Stomach (tissue), 19 donors: ENCODE measurements at places on chromosomes 16 and 17.

DNA sequence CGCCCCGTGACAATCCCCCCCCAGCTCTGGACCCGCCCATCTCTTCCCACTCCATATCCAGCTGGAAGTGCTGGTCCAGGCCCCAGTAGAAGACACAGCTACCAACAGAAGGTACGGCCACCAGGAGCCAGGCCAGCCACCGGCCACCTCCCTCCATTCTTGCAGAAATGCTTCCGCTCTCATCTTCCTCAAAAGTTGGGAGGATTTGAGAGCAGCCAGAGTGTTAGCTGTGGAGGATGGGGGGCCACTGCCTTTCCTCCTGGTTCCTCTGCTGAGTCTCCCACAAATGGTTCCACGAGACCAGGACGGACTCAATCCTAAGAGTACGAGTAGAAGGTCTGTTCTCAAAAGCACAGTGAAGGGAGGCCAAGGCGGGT is 78.3 kb downstream of the GAS7 start:
- DNase-seq: no peak

GRCh38 chr17:7329997-7330637 is 982 bp upstream of the NEURL4 start:
- peak; percentile 73 for DNase-seq

GRCh38 chr16:1390239-1390779 is 24.2 kb downstream of the UNKL start:
- DNase-seq: no peak

GRCh38 chr16:4321286-4322120 is 5.6 kb downstream of the GLIS2 start:
- peak; percentile 13 for DNase-seq

DNA sequence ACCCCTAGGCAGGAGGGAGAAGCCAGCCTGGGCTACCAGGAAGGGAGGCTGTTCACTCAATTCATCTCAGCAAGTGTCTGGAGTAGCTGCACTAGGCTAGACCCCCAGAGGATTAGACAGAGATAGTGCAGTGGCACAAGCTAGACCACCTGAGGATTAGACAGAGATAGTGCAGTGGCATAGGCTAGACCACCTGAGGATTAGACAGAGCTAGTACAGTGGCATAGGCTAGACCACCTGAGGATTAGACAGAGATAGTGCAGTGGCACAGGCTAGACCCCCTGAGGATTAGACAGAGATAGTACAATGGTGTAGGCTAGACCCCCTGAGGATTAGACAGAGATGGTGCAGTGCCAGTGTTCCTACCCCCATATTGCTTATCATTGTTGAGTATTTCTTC is 74.1 kb upstream of the SDK2 start:
- no peak for DNase-seq

DNA sequence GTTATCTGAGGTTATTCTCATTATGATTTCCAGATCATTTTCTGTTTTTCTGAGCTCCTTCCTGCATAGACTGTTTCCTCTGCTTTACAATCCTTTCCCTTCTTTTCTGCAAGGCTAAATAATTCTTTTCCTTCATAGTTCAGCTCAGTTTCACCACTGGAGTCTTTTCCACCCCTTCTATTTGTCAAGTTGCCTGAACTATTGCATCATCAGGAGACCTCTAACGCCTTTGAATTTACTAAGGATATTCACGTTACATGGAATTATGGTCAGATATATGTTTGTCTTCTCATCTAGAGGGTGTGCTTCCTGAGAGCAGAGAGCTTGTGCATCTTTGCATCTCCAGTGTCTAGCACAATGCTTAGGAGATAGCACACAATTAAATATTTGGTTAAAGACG is 140.4 kb upstream of the CA10 start:
- DNase-seq: no peak

- no peak for DNase-seq
Observed at GRCh38 chr17:79473111-79473875, 137.6 kb downstream of the RBFOX3 start.

DNA sequence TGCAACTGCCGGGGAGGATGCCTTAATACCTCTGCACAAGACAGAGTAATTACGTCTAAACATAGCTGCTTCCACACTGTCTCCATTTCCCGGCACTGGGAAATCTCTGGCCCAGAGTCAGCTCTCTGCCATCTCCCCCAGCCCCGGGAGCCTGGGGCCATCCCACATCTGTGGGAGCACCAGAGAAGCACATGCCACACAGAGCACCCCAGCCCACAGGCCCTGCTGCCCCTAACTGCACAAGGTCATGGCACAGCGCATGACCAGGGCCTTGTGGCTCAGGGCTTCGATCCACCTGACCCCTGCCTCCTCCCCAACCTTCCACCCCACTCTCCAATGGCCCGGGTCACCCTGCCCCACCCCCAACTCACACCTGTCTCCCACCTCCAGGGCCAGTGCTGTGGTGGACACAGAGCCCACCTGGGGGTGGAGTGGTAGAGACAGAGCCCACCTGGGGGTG is 36.6 kb upstream of the RBFOX3 start:
- DNase-seq: peak; percentile 11

DNA sequence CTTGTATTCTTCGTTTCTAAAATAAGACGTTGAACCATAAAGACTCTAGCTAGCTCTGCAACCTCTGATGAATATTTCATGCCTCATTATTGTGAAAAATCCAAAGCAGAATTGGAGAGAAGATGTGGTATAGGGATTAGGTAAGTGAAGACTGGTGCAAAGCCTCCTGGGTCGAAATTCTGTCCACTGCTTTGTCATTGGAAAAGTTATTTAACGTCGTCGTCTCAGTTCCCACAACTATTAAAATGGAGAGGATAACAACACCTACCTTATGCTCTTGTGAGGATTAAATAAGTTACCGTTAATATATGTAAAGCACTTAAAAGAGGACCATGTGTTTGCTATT is 1.4 kb upstream of the PRPSAP2 start:
- peak; percentile 49 for DNase-seq

- no peak for DNase-seq
Observed at GRCh38 chr17:76077584-76078110, 1.3 kb upstream of the ZACN start.

DNA sequence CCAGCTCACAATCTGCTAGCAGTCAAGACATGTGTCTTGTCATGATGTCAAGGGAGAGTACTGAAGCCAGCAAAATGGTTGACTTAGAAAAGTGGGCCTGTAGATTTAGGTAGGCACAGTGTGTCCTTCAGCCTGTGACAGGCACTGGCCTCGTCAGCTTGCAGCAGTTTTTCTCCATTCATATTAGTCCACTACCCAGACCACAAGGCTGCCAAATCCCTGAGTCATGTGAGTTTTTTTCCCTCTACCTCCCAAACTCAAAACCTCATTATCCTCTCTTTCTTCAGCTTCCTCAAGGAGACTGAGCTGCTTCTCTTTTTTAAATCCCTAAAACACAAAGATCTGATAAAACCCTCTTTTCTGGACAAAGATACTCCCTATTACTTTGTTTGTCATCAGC is 102.6 kb upstream of the HS3ST3A1 start:
- DNase-seq: no peak

DNA sequence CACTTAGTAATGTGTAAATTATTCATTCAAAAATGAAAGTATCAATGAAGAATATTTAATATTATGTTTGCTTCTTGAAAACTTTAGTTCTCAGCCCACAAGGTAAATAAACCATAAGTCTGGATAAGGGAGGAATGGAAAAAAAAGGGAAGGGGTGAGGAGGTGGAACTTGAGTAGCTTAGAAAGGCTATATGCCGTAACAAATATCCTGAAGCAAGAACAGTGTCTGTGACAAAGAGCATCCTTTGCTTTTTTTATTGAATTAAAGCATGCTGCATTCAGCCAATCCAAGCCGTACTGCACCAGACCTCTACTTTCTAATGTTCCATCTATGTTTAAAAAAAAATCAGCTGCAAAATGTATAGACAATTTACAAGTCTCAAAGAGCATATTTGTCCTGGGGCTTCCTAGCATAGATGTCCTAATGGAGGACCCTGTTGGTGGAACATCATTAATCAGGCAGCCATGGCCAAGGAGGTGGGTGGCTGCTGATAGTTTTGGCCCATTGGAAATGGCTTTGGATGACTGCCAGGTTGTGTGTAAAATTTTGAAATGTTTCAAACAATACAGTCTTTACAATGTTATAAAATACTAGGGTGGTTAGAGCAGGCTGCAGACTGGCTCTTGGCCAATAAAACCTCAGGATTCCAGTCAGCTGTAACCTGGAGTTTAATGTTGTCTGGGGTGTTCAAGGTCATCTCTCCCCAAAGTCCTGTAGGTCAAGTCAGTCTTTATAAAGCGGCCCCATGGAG is 895.8 kb upstream of the SOX9 start:
- peak; percentile 51 for DNase-seq

DNA sequence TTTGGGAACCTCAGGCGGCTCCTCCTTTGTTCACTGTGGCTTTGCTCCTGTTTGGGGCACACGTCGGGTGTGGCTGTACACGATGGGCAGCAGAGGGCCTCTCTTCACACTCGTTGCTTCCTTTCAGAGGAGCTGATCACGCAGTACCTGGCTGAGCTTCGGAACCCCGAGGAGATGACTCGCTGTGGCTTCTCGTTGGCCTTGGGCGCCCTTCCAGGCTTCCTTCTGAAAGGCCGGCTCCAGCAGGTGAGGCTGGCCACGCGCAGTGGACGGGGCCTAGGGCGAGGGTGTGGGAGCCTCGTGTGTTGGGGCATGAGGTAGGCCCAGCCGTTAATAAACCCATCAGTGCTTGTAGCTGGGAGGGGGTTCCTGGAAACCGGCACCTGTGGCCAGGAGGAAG is 85.0 kb upstream of the ZNF750 start:
- DNase-seq: no peak

DNA sequence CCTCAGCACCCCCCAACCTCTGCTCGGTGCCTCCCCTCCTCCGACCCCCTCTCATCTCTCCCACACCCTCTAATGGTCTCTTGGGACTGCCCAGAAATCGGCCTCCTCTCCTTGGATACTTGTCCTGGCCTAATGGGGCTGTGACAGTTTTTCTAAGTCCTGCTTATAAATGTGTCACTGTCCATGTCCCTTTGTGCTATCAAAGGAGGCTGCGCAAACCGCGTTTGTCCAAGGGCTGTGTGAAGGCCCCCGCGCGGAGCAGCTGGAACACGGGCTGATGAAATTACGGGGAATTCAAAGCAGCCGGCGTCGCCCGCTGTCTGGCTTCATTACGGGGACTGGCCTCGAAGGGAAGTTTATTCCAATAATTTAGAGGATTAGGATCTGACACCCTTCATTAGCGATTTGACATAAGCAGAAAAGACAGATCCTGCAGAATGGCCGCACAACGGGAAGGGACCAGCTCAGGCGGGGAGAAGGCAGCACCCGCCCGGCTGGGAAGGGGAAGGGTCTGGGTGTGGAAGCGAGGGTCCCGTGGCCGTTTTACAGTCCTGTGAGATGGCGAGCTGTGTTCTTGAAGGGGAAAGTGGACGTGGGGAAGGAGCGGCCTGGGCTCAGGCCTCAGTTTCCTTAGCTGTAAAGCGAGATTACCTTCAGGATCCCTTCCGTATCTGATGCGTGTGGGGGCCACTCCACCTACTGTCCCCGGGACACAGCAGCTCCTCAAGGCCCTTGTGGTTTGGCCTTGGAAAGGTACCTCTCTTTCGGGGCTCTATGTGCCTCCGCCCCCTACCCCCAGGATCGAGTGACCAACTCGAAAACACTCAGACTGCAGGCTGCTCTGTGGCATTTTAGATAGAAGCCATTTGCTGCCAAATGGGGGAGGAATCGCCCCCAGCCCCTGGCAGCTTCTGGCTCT is 1.6 kb upstream of the WFIKKN2 start:
- peak; percentile 16 for DNase-seq

DNA sequence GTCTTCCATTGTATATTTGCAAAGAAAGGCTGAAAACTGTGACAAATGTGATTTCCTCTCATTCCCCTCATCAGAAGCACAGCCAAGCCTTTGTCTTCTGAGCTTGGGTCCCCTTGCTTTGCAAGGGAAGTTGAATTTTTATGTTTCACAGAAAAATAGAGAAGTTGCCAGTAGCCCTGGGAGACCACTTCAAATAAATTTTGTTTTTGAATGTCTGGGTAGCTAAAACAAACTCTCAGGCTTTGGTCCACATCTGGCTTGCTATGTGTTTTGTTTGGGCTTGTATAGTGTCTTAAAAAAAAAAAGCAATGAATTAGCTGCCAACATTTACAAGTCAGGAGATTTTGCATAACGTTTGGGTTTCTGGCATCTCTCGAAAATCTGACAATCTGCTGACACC is 24.1 kb downstream of the PIK3R6 start:
- DNase-seq: no peak

DNA sequence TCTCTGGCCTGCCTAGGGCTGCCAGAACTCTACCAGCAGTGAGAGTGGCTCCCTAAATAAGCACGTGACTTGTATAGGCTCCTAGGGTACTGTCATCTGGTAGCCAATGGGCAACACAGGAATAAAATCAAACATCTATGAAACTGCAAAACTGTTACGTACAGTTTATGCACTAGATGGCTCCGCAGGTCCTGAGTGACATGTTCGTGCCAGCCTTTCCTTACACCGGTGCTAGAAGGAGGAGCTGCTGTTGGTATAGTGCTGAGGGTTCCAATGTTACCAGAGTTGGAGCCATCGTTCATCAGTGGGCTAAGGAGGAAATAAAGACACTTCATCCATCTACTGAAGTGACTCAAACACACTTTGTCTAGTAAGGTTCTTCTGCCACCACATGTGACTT is 63.2 kb upstream of the TRAP1 start:
- no peak for DNase-seq
